ENCODE measurements at places on chromosomes 12 and 14. TPM values are rescaled to one million over a fixed set of nuclear protein-coding genes. Genes with fewer than 3 reads are reported as not detected.

GRCh38 chr14:77177702-77178101 is 3.9 kb upstream of the TMEM63C start:
- H3K27ac ChIP-seq = no peak overlapping the region
- H3K4me3 ChIP-seq = no peak overlapping the region
- no peak for DNase-seq
- no peaks in the 10 kb centered on the region for H3K36me3 ChIP-seq

The AQP6 gene
- total RNA-seq = not detected

The CLEC4C gene
- not detected for total RNA-seq

The RNASE1 gene
- total RNA-seq = 69.0 TPM

DNA sequence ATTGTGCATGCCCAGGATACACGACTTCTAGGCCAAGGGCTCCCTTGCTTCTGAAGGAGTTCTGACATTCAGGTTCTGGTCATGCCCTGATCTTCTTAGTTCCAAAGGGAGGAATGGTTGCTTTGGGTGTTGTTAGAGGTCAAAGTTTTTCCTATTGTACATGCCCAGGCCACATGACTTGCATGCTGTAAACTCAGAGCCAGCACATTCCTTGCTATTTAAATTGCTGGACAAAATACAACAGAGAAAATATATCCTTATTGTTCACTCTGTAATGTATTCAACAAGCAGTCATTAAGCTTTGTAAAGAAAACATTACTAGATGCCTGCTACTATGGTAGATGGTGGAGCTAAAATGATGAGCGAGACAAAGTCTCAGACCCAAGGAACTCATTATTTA is 71.2 kb upstream of the COCH start:
- H3K27me3 ChIP-seq = no peaks in the 10 kb centered on the region

The ENDOU gene
- total RNA-seq = 1.1 TPM

The TSPAN19 gene
- total RNA-seq = not detected

- H3K27ac ChIP-seq = no peak overlapping the region
- no peaks in the 10 kb centered on the region for H3K36me3 ChIP-seq
- no peak for DNase-seq
- H3K4me1 ChIP-seq = no peaks in the 10 kb centered on the region
- H3K27me3 ChIP-seq = no peaks in the 10 kb centered on the region
- H3K4me3 ChIP-seq = no peak overlapping the region
Observed at GRCh38 chr14:57461777-57462320, 31.8 kb downstream of the CCDC198 start.

- H3K36me3 ChIP-seq = no peaks in the 10 kb centered on the region
- no peaks in the 10 kb centered on the region for H3K4me1 ChIP-seq
- no peak overlapping the region for H3K4me3 ChIP-seq
- H3K27me3 ChIP-seq = no peaks in the 10 kb centered on the region
Observed at GRCh38 chr14:28088125-28088524, 678.5 kb upstream of the FOXG1 start.

DNA sequence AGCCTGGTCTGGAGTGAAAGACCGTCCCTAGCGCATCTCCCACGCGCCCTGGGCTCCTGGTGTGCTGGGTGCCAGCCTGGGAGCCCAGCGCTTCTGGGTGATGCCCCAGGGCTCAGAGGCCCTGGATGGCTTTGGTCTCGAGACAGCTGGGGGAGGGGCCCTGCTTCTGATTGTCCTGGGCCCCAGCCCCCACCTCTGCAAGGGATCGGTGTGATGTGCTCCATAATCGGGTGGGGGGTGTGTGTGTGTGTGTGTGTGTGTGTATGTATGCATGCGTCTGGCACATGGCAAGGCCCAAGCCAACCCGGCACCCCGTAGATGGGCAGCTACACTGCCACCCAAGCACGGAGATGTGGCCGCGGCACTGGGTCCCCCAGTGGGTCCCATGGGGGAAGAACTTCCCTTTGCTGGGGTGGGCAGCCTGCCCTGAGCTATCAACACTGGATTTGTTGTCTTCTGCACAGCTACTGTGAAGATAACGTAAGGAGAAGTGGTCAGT is 3.1 kb downstream of the ZBTB42 start:
- H3K4me1 ChIP-seq = peaks cover 39% of the 10 kb centered on the region
- no peaks in the 10 kb centered on the region for H3K36me3 ChIP-seq
- no peak overlapping the region for H3K4me3 ChIP-seq
- DNase-seq = no peak
- no peak overlapping the region for H3K27ac ChIP-seq

DNA sequence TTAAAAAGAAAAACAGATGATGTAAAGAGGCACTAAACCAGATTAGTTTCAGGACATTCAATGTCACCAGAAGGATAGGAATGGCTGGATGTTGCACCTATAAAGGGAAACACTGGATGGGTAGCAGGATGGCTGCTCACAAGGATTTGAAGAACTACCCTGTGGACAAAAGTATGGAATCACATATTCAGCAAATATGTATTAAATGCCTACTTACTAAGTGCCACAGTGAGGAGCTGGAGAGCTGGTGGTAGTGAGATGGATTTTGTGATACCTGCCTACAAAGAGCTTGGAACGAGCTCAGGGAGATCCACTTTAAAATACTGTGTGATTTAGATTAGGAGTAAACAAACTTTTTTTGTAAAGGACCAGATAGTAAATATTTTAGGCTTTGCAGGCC is 316.2 kb downstream of the PAWR start:
- DNase-seq = no peak
- H3K4me3 ChIP-seq = no peak overlapping the region
- H3K4me1 ChIP-seq = no peaks in the 10 kb centered on the region
- H3K27ac ChIP-seq = no peak overlapping the region
- H3K27me3 ChIP-seq = no peaks in the 10 kb centered on the region
- H3K36me3 ChIP-seq = no peaks in the 10 kb centered on the region

- no peaks in the 10 kb centered on the region for H3K4me1 ChIP-seq
- no peaks in the 10 kb centered on the region for H3K27me3 ChIP-seq
- H3K4me3 ChIP-seq = no peak overlapping the region
- H3K27ac ChIP-seq = no peak overlapping the region
- H3K36me3 ChIP-seq = no peaks in the 10 kb centered on the region
Observed at GRCh38 chr14:59831121-59831730, 39.4 kb downstream of the RTN1 start.

GRCh38 chr12:128992550-128992949 is 139.3 kb downstream of the GLT1D1 start:
- DNase-seq = no peak
- no peak overlapping the region for H3K27ac ChIP-seq
- H3K27me3 ChIP-seq = no peaks in the 10 kb centered on the region
- H3K4me1 ChIP-seq = no peaks in the 10 kb centered on the region

DNA sequence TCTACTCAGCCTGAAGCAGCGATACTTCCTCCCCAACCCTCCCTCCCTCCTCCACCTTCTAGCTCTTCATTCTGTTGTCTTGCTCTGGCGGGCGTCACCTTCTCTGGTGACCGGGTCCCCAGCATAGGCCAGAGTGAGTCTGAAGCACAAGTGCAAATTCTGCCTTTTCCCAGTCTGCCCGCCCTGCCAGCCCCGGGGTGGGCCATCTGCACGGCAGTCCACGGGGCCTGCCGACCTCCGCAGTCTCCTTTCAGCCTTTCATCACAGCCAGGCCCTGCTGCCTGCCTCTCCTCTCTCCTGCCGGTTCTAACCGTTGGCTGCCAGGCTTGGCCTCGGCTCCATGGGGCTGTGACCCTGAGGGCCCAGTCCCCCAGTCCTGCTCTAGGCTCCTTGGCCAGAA is 58.7 kb downstream of the TESC start:
- no peaks in the 10 kb centered on the region for H3K4me1 ChIP-seq
- H3K36me3 ChIP-seq = no peaks in the 10 kb centered on the region
- no peak for DNase-seq
- H3K27ac ChIP-seq = no peak overlapping the region

GRCh38 chr12:31965090-31965489 is 5.9 kb downstream of the RESF1 start:
- H3K36me3 ChIP-seq = peaks cover 7% of the 10 kb centered on the region
- H3K4me1 ChIP-seq = peaks cover 55% of the 10 kb centered on the region
- no peak overlapping the region for H3K27ac ChIP-seq
- H3K4me3 ChIP-seq = no peak overlapping the region

GRCh38 chr12:21026302-21026701 is 104.7 kb upstream of the SLCO1B1 start:
- DNase-seq = no peak
- H3K4me1 ChIP-seq = no peaks in the 10 kb centered on the region
- no peaks in the 10 kb centered on the region for H3K27me3 ChIP-seq
- no peaks in the 10 kb centered on the region for H3K36me3 ChIP-seq
- H3K27ac ChIP-seq = no peak overlapping the region
- H3K4me3 ChIP-seq = no peak overlapping the region

DNA sequence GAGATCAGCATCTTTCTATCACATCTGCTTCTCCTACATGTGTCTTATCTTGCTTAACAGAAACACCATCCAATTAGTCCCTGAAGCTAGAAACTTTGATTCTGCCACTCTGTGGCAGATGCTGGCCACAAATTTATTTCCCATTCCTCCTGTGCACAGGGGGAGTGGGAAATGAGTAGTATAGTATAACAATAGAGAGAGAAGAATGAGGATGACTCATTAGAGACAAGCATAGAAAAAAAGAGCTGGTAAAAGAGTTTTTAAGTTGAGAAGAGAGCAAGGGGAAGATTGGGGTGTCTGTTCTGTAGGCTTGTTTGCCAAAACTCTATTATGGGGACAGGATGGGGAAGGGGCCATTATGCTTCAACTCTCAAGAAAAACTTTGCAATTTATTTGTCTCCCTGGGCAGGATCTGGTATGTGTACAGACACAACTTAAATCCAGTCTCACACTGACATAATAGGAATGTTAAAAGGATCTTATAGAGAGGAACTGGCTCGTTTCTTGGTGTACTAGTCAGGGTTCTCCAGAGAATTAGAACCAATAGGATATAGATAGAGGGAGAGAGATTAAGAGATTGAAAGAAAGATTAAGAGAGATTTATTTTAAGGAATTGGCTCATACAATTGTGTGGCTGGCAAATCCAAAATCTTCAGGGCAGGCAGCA is 142.6 kb upstream of the CPSF6 start:
- no peaks in the 10 kb centered on the region for H3K36me3 ChIP-seq
- H3K27me3 ChIP-seq = no peaks in the 10 kb centered on the region
- DNase-seq = no peak
- H3K4me1 ChIP-seq = peaks cover 19% of the 10 kb centered on the region

The TMPRSS12 gene
- total RNA-seq = not detected

All from thyroid gland (tissue), 4 donors.